ENCODE measurements at places on chromosomes 7 and 10. TPM values are rescaled to one million over a fixed set of nuclear protein-coding genes. Genes with fewer than 3 reads are reported as not detected.

Gene HERC4
- total RNA-seq = 50.5 TPM

GRCh38 chr7:125098377-125098970 is 168.8 kb upstream of the POT1 start:
- no peak overlapping the region for H3K4me3 ChIP-seq
- no peaks in the 10 kb centered on the region for H3K4me1 ChIP-seq
- no peak overlapping the region for H3K27ac ChIP-seq
- H3K27me3 ChIP-seq = no peaks in the 10 kb centered on the region

Gene SLC18A3
- 6.2 TPM for total RNA-seq

Gene CFTR
- total RNA-seq = 11.0 TPM

GRCh38 chr7:2662273-2663120 is 25.5 kb upstream of the AMZ1 start:
- no peak for DNase-seq
- no peak overlapping the region for H3K4me3 ChIP-seq
- H3K27me3 ChIP-seq = no peaks in the 10 kb centered on the region
- no peaks in the 10 kb centered on the region for H3K36me3 ChIP-seq

- no peak for DNase-seq
- no peaks in the 10 kb centered on the region for H3K4me1 ChIP-seq
- no peak overlapping the region for H3K27ac ChIP-seq
- H3K4me3 ChIP-seq = no peak overlapping the region
Measured at GRCh38 chr7:45482451-45482850, 91.7 kb upstream of the ADCY1 start.

Gene CCDC172
- not detected for total RNA-seq

GRCh38 chr7:8209353-8209752 is 52.6 kb downstream of the ICA1 start:
- DNase-seq = no peak
- no peak overlapping the region for H3K27ac ChIP-seq
- no peak overlapping the region for H3K4me3 ChIP-seq
- peaks cover 53% of the 10 kb centered on the region for H3K4me1 ChIP-seq
- H3K27me3 ChIP-seq = peaks cover 6% of the 10 kb centered on the region

Gene HMX3
- total RNA-seq = not detected

DNA sequence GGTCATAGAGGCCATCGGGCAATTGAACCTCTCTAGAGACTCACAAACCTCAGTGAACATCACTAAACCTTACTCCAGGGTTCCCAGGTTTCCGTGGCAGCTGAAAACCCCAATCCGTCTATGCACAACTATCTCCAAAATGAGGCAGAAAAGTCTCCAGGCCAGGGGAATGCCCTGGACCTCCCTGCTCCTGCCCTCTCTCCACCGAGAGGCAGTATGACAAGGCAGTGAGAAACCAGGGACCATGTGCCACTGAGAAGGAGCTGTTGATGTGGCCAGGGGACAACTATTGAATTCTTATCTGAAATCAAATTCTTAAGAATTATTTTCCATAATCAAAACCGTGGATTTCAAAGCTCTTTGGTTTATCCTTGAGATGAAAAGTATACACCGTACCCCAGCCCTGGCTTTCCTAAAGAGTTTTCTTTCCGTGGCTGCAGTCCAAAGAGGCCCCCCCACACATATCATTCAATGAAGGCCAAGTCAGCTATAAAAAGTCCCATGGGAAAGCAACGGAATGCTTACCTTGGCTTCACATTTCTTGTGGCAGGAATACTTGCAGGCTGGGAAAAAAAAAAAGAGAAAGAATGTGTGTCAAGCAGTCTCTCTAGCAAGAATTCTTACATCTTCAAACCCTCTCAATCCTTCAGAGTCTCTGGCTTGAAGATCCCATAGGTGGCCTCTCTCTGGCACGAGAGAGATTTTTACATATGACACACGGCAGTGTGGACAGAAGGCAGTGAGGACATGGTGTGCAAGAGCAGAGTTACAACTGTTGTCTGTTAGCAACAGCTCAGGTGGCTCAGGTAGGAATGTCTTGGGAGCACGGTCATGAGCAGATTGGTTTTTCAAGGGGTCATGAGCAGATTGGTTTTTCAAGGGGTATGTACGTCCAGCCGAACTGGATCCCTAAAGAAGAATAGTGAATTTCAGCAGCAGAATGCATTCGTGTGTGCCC is 75.2 kb downstream of the TNS3 start:
- H3K4me1 ChIP-seq = peaks cover 49% of the 10 kb centered on the region
- no peaks in the 10 kb centered on the region for H3K27me3 ChIP-seq
- DNase-seq = no peak
- H3K36me3 ChIP-seq = peaks cover 29% of the 10 kb centered on the region
- peak overlapping the region; percentile 57 for H3K27ac ChIP-seq
- H3K4me3 ChIP-seq = peak overlapping the region; percentile 12

DNA sequence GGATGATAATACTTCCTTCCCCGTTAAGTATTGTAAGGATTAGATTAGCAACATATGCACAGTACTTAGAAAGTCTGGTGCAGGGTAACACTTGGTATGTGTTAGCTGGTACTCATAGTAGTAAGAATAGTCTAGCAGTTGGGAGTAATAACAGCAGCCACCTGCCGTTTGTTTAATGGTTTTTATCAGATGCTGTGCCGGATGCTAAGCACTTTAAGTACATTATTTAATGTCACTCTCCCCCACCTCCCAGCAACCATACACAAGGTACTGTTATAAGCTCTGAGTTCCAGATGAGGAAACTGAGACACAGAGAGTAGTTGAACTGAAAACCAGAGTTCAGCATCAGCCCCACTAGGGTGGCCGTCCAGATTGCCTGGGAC is 60.1 kb downstream of the ZMIZ1 start:
- DNase-seq = no peak
- peak overlapping the region; percentile 71 for H3K4me3 ChIP-seq
- H3K27me3 ChIP-seq = no peaks in the 10 kb centered on the region
- H3K36me3 ChIP-seq = peaks cover 8% of the 10 kb centered on the region
- H3K4me1 ChIP-seq = peaks cover 55% of the 10 kb centered on the region

- H3K27ac ChIP-seq = no peak overlapping the region
- H3K27me3 ChIP-seq = no peaks in the 10 kb centered on the region
- peaks cover 25% of the 10 kb centered on the region for H3K36me3 ChIP-seq
- DNase-seq = no peak
- H3K4me1 ChIP-seq = peaks cover 34% of the 10 kb centered on the region
- H3K4me3 ChIP-seq = no peak overlapping the region
Measured at GRCh38 chr7:138886501-138886917, 88.5 kb upstream of the ATP6V0A4 start.

DNA sequence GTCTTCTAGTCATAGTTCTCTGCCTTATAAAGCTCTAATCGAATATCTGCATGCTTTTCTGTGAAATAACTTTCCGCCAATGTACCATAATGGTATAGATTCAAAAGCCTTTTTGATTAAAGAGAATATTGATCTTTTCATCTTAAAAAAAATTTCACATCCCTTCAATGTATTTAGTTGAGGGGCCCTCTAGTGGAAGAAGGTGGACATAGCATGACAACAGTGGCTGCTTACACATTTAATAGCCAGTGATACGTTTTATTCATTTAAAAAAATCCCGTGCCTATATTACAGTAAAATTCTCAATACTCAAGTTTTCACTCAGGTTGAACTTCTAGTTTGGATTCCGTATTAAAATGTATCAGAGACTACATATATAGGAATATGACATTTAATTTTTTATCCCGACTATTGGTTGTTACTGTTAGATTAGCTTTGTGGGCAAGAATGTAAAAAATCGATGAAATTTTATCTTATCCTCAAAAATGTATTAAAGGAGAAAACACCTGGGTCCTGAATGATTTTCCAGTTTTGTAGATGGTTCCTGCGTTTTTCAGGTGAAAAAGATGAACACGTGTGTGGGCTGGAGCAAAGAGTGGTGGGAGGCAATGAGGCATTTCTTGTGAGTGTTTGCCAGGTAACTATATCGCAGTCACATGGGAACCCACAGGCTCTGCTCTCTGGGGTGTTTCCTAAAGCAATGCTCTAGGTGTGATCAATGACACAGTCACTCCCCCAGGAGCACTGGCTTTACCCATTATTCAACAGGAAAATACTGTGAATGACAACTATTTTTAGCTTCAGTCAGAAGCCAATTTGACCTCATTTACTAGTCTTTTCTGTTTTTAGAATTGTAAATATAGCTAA is 24.1 kb upstream of the PNLIP start:
- H3K4me1 ChIP-seq = no peaks in the 10 kb centered on the region
- no peak overlapping the region for H3K4me3 ChIP-seq
- no peak overlapping the region for H3K27ac ChIP-seq
- H3K27me3 ChIP-seq = peaks cover 11% of the 10 kb centered on the region

- DNase-seq = no peak
- H3K4me3 ChIP-seq = no peak overlapping the region
- H3K4me1 ChIP-seq = no peaks in the 10 kb centered on the region
- peaks cover 25% of the 10 kb centered on the region for H3K36me3 ChIP-seq
- no peaks in the 10 kb centered on the region for H3K27me3 ChIP-seq
Measured at GRCh38 chr10:3104251-3104918, 37.0 kb downstream of the PFKP start.

- no peak overlapping the region for H3K27ac ChIP-seq
- no peak for DNase-seq
- no peak overlapping the region for H3K4me3 ChIP-seq
- peaks cover 3% of the 10 kb centered on the region for H3K4me1 ChIP-seq
- peaks cover 16% of the 10 kb centered on the region for H3K27me3 ChIP-seq
- no peaks in the 10 kb centered on the region for H3K36me3 ChIP-seq
Measured at GRCh38 chr7:155962191-155962967, 150.1 kb upstream of the SHH start.

Gene EN2
- total RNA-seq = 0.94 TPM

Measured in type B pancreatic cell (in vitro differentiated cells).